Stimulated activated CD4-positive, alpha-beta T cell treated with anti-CD3 and anti-CD28 coated beads, TNF-alpha, amount 100 ng/mL, for 4 hours (primary cell): ENCODE measurements at places on chromosomes 16 and 17.

DNA sequence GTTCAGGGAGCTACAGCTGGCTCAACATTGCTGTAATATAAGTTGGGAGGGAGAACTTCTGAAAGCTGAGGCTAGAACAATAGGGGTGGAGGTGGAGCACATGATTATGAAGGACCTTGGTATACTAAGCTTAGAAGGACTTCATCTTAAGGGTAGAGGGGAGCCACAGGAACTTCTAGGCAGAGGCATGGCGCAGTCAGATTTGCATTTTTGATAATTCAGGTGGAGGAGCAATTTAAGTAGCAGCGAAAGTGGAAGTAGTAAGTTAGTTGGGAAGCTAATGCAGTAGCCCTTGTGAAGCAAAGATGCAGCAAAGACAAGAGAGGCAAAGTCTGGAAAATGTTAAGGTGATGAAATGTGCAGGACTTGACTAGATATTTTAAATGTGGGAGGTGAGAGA lies 144.1 kb downstream of the SPECC1 start:
- no peak for DNase-seq

- DNase-seq = no peak
Measured at GRCh38 chr17:34434052-34434451, 71.0 kb upstream of the CCL1 start.

DNA sequence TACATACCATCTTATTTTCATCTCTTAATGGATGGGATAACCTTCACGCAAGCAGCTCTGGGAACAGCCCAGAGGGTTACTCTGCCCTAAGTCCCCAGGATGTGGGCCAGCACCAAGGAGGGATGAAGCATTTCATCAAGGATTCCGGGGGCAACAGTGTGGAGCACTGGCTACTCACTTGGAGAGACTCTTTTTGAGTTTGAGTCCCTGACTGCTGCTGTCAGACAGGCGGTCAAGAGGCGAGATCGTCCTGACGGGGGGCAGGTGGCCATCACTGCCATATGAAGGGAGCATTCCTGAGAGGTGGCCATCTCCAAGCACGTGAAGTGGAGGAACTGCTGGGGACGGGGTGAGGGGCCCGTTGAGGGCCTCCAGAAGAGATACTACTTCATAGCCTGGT lies 18.1 kb upstream of the FOXJ1 start:
- no peak for DNase-seq

GRCh38 chr17:47701608-47702007 lies 7.6 kb downstream of the TBKBP1 start:
- DNase-seq = no peak

- no peak for DNase-seq
Measured at GRCh38 chr17:30969989-30970830, 629 bp upstream of the RNF135 start.

- DNase-seq = no peak
Measured at GRCh38 chr17:73478334-73478733, 165.9 kb downstream of the SDK2 start.

DNA sequence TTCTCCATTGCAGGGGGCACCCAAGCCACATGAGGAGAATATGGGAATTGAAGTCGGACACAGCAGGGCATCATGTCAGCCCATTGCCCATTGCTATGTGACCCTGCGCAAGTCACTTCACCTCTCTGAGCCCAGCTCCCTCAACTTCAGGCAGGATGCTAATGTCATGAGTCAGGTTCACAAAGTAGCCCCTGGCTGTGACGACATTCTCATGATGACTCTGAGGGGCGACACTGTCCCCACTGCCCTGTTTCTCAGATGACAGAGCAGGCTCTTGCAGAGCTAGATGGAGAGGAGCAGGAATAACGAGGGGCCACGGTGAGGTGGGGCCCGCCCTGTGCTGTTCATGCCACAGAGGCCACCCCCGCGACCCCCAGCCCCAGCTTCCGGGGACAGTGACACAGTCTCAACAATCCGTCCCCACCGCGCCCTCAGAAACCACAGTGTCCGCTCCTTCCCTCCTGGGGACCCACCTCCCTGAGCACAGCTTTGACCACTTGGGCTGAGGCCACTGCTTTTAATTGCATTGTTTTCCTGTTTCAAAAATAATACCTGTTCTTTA lies 13.2 kb upstream of the ZNF469 start:
- DNase-seq = no peak
